ENCODE measurements at places on chromosomes 12 and 14.

GRCh38 chr12:109112720-109113465 lies 3.5 kb upstream of the ACACB start:
- no peak for DNase-seq

- DNase-seq = no peak
Observed at GRCh38 chr14:75736845-75737485, 75.9 kb downstream of the TTLL5 start.

DNA sequence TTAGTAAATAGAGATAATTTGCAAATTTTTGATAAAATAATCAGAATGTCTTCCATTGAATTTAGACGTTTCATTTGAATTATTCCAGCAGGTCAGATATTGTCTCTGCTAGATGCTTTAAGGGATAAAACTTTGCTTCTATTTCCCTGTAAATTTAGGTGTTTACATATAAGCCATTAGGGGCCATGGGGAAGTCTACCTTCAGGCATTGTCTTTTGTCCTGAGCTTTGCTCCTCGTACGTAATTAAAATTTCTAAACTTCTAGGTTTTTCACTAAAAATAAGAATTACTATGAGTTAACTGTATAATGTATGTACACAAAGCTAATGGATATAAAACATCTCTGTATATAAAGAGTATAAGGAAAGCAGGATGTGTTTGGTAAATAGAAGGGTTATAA lies 24.1 kb upstream of the CD69 start:
- no peak for DNase-seq

- DNase-seq = no peak
Observed at GRCh38 chr12:8154526-8154925, 2.3 kb upstream of the ZNF705A start.

DNA sequence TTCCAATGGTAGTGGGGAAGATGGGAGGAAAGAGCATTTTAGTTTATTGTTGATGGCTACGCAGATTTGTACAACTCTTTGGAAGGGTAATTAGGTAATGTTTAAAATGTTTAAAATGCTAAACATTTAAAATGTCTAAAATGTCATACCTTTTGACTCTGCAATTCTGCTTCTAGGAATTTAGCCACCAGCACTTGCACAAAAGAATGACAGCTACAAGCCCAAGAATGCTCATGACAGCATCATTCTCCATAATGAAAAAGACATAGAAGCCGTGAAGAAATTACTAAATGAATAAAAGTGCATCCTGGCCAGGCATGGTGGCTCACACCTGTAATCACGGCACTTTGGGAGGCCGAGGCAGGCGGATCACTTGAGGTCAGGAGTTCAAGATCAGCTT lies 19.9 kb upstream of the DYNC1H1 start:
- DNase-seq = no peak

DNA sequence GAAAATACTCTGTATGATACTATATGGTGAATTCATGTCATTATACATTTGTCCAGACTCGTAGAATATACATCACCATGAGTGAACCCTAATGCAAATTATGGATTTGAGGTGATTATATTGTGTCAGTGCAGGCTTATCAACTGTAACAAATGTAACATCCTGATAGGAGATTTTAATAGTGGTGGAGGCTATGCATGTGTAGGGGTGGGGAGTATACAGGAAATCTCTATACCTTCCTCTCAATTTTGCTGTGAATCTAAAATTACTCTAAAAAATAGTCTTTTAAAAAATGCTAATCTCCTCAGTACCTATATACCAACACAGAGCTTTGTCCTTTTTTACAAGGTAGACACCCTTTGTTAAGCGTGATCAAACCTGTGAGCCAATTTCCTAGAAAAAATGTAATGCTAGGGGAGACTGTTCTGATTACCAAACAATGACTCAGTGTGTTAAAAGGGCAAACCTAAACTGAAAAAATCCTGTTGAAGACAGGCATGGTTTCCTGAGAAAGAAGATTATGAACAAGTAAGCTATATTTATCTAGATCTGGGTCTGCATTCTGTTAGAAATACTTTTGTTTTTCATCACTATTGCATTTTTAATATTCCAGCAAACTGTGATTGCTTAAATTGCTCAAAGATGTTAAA lies 170.9 kb downstream of the DUSP6 start:
- peak; percentile 80 for DNase-seq
